T-helper 2 cell (primary cell): ENCODE measurements at places on chromosomes 11 and 22.
A peak's percentile ranks its signal among the peaks of the same experiment; 100 is the strongest.

- no peak for DNase-seq
Measured at GRCh38 chr22:32777987-32778386, 23.5 kb upstream of the TIMP3 start.

- no peak for DNase-seq
Measured at GRCh38 chr11:125258291-125259032, 93.9 kb downstream of the PKNOX2 start.

- no peak for DNase-seq
Measured at GRCh38 chr11:80163441-80163840, 722.6 kb upstream of the TENM4 start.

- DNase-seq: peak; percentile 14
Measured at GRCh38 chr11:112025707-112026106, 499 bp downstream of the DLAT start.
